ENCODE measurements at places on chromosomes 5 and 9.
A peak's percentile ranks its signal among the peaks of the same experiment; 100 is the strongest.

DNA sequence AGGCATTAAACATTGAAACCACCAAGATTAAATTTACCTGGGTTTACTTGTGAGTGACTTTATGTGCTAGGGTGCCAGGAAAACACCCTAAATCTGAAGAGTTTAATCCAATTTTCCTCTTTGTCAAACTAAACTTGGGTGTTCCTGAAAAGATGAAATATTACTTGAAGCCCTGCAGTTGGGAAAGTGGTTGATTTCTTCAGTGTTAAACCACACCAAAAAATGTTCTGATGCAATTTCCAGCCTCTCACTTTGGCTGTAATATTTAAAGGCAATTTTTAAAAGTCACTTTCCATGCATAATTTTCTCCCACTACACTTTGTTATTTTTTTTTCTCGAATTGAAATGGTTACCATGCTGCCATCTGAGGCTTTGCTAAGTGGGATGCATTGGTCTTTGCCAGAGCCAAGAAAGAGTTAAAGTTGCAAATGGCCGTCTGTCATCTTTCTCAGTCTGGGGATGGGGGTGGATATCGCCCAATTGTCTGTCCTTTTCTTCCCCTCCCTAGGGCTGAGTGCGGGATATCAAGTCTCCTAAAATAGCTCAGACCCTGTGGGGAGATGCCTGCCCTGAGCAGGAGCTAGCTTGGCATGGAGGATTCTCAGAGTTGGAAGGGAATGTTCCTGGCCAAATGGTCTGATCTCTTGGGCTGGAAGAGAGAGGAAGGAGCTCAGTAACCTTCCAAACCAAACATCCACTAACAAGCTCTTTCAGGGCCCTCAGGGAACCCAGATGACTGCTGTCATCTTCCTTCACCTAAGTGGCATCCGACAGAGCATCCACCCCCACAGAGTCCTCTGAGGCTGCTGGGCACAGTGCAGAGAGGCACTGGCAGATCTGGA is 13.6 kb upstream of the SHB start:
- DNase-seq: no peak

DNA sequence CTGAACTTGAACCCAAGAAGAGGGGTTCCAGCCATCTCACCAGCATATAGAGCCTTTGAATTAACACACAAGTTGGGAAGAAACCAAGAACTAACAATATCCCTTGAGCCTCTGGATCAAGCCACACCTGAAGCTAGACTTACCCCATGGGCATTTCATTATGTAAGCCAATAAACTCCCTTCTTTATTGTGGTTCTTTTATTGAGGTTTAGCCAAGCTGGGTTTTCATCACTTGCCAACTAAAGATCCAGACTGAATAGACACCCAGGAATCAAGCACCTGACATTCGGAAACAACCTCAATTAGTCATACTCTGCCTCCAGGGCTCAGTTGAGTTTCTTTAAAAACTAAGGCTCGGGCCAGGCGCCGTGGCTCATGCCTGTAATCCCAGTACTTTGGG is 226.7 kb downstream of the AGTPBP1 start:
- DNase-seq: no peak

DNA sequence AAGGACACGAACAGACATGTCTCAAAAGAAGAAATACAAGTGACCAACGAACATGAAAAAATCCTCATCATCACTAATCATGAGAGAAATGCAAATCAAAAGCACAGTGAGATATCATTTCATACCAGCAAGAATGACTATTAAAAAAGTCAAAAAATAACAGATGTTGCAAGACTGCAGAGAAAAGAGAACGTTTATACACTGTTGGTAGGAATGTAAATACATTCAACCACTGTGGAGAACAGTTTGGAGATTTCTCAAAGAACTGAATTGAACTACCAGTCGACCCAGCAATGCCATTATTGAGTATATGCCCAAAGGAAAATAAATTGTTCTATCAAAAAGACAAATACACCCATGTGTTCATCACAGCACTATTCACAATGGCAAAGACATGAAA is 45.7 kb downstream of the FXN start:
- no peak for DNase-seq

- DNase-seq: peak; percentile 47
Measured at GRCh38 chr5:118506217-118506852, 482.0 kb downstream of the DTWD2 start.

DNA sequence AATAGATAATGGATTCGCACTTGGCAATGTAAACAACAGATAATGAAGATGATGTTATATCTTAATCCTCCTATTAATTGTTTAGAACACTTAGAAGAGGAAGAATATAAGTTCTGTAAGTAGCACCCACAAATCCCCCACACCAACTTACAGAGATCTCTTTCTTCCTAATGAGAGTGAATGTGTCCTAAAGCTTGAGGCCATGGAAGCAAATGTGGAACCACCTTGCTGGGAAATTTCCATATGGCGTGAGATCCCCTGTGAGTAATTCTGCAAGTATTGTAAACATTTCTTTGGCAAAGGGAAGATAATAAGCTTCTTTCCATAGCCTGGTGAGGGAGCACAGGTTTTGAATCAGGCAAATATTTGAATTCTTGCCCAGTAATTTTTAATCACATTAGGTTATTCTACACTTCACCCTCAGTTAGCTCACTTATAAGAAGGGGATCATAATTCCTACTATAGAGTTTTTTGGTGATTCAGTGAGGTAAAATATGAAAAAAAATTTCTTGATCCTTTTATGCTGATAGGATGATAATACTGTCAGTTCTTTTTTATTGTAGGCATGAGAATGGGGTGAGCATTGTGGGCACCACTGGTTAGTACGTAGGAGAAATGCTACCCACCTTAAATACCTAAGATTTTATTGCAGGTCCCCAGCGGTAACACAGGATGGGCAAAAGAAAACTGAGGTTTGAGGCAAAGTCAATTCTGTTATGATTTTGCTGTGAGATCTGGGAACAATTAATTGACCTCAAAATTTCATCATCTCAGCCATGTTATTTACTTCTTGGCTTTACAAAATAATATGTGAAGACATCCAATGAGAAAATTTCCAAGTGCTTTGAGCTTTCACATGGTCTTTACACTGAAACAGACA is 574.8 kb downstream of the PSAT1 start:
- no peak for DNase-seq

- no peak for DNase-seq
Measured at GRCh38 chr9:123380852-123381705, 25.1 kb downstream of the CRB2 start.

- peak; percentile 69 for DNase-seq
Measured at GRCh38 chr9:137406876-137407589, 15.9 kb downstream of the EXD3 start.

DNA sequence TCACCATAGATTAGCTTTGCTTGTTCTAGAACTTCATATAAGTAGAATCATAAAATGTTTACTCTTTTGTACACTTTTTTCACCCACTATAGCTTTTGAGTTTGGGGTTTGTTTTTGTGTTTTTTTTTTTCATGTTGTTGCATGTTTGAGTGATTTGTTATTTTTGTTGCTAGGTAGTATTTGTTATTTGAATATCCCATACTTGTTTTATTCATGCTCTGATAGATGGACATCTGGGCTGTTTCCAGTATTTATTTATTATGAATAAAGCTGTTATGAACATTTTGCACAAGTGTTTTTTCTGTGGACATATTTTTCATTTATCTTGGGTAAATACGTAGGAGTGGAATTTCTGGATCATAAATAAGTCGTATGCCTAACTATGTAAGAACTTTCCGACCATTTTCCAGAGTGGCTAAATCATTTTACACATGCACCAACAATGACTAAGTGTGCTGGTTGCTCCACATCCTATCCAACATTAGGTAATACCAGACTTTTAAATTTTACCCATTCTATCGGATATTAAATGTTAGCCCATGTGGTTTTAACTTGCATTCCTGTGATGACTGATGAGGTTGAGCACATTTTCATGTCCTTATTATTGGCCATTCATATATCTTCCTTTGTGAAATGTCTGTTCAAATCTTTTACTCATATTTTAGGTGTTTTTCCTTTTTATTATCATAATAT is 69.1 kb upstream of the NR4A3 start:
- no peak for DNase-seq

DNA sequence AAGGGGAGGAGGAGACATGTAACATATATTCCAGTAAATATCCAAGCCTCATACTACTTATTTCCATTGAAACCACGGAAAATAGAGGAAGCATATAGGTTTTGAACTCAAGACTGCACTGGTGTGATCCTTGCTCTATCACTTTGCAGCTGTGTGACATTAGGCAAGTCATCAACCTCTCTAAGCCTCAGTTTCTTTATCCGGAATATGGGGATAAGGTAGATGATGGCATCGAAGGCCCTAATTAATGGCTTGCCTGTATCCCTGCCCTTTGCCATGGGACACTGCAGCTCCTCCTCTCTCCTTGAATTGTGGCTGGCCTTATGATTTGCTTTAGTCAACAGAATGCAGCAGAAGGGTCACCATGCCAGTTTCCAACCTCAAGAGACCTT is 6.9 kb downstream of the SHB start:
- DNase-seq: no peak

GRCh38 chr5:61609840-61610677 is 278.0 kb downstream of the ZSWIM6 start:
- no peak for DNase-seq

DNA sequence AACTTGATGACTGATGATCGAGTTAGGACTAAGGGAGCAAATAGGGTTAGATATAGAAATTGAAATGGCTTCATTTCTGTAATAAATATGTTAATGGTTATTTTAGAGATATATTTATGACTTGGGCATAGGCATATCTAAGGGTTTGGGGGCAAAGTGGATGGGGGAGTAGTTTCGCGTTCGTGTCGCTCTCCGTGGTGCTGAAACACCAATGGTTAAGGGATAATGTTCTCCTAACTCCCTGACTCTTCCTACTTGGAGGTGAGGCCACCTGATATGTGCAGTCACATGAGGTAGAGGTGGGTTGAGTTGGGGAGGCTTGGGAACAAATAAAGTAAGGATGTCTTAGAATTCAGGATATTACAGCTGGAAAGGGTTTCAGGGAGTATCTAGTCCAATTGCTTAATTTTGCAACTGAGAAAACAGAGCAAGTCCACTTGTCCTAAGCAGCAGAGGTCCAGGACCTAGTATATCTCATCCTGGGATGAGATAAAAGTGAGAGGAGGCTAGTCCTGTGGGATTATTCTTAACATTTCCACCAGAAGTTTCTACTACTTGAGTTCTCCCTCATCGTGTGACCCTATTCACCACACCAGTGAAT is 44.0 kb upstream of the MAP1B start:
- no peak for DNase-seq

- no peak for DNase-seq
Measured at GRCh38 chr5:23405316-23406068, 101.9 kb upstream of the PRDM9 start.

- DNase-seq: no peak
Measured at GRCh38 chr5:107300721-107301327, 369.9 kb downstream of the EFNA5 start.

- no peak for DNase-seq
Measured at GRCh38 chr5:10423022-10423421, 18.7 kb upstream of the ROPN1L start.

- DNase-seq: no peak
Measured at GRCh38 chr5:85049020-85049419, 664.3 kb upstream of the EDIL3 start.

DNA sequence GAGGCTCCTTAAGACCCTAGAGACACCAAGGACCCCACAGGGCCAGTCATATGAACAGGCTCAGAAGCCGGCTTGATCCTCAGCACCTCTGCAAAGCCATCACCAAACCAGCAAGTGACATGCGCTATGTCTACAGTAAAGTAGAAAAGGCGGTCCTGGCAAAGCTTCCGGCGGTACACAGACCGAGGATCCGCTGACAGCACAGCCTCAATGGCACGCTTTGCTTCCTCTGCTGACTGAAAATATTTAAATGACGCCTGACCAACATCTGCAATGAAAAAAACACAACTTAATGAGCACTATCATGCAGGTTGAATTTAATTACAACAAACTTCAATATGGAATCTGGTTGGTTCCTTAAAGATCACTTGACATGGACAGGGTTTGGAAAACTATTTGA is 17.6 kb downstream of the TRMO start:
- no peak for DNase-seq

GRCh38 chr9:137352511-137353222 is 50.6 kb upstream of the NRARP start:
- no peak for DNase-seq

DNA sequence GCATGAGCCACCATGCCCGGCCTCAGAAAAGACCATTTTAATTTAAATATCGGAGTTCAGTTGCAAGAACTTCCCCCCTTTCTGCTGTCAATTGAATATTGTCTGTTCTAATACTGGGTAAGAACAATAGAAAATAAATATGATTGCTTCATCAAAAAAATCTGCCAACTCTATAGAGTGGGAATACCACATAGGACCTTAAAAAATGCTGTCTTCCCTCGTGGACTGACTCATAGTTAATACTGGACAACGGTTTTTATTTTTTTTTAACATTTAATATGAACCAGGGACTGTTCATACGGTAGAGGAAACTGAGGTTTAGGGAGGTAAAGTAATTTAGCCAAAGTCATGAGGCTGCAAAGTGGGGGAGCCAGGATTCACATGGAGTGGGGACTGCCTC is 9.7 kb downstream of the ZNF462 start:
- no peak for DNase-seq

- no peak for DNase-seq
Measured at GRCh38 chr9:137192859-137193258, 4.4 kb downstream of the SSNA1 start.

- DNase-seq: no peak
Measured at GRCh38 chr9:95077053-95077765, 240.3 kb downstream of the FANCC start.

GRCh38 chr9:68492806-68493205 is 47.9 kb downstream of the TMEM252 start:
- DNase-seq: no peak

DNA sequence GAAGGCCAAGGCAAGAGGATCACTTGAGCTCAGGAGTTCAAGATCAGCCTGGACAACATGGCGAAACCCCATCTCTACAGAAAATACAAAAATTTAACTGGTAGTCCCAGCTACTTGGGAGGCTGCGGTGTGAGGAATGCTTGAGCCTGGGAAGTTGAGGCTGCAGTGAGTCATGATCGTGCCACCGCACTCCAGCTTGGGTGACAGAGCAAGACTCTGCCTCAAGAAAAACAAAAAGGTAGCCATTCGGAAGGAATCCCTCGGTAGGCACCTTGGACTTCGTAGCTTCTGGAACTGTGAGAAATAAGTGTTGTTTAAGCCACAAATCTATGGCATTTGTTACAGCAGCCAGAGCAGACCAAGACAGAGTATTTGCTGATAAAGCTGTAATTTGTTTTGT is 174.2 kb downstream of the DCP2 start:
- DNase-seq: no peak

DNA sequence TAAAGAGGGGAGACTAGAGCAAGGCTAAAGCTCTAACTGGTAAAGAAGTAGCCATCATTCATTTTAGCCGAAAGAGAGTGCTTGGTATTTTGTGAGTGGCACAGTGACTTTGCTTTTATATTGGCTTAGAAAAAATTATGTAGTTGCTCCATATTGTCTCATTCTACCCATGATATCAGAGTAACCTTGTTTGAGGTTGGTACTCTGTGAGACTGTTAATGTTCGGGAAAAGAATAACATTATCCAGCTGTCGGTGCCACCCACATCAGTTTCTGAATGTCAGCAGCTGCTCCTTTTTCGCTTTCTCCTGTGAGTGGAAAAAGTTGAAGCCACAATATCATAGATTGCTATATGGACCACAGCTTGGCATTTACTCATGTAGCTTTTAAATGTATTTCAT is 376.4 kb upstream of the KCNN2 start:
- no peak for DNase-seq

Measured in B cell (primary cell).